ENCODE measurements at places on chromosomes 5 and 9.

- DNase-seq = no peak
These were observed 24.8 kb upstream of the PRDM9 start for GRCh38 chr5:23482642-23483041.

GRCh38 chr5:156589104-156589945 is 260.8 kb upstream of the PPP1R2B start:
- DNase-seq = no peak

DNA sequence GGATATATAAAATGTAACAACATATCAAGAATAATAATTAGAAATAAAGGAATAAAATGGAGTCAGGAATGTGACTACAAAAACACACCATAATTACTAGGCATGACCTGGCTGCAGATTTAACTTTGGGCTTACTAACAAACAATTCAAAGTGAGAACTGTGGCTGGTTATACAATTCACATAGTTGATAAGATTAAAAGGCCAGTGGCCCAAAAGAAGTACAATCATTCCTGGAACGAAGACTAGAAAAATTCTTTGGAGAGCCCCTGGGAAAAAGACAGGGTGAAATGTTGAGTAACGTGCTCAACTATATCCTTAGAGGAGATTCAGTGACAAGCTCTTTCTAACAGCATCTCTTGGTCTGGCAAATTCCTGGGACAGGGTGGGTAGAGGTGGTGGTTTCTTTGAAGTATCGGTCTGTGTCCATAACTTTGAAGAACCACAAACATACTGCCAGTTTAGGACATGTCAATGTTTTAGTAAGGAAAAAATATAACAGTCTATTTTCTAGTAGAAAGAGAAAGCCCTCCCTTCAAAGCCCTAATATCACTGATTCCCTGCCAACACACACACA is 75.0 kb upstream of the IL6ST start:
- no peak for DNase-seq

DNA sequence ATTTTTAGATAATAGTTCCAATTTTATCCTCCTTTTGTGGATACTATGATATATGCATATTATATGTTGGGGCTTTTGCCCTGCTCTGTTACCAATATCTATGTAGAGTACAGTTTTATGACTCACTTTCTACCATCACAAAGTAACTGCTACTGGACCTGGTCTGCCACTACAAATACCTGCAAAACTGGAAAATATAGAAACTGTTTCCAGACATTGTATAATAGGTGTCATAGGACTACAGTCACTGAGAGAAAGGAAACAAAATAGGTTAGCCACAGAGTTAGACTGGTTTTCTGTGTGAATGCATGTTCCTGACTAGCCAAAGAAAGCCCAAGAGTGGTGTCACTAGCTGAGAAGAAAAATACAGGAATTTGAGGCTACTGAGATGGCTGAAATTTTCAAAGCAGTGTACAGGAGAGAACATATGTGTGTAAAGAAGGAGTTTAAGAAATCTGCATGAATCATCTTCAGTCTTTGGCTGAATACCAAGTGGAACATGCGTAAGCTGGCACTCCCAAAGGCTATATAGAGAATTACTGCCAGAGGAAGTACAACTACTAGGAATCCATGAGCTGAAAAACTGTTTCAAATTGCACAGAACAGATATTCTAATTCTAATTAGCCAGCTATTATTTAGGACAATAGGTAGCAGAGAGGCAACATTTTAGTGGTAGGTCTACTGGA is 29.0 kb upstream of the FAM174A start:
- DNase-seq = peak; percentile 69

- DNase-seq = no peak
These were observed 90.8 kb upstream of the EQTN start for GRCh38 chr9:27387722-27388121.

DNA sequence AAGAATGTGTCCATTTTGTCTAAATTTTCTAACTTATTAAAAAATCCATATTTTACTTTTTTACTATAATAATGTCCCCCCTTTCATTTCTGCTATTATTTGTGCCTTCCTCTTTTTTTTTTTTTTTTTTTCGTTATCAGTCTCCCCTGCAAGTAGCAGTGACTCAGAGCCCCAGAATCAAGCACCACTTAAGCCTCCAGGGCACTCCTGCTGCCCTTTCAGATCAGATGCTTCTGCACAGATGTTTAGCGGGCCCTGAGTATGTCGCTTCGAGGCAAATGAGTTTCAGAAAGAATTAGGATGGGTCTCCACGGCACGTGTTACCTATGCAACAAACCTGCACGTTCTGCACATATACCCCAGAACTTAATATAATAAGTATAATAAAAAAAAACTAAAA is 11.7 kb downstream of the MED7 start:
- no peak for DNase-seq

Measured in non-pigmented ciliary epithelial cell (primary cell).